ENCODE measurements at places on chromosomes 1 and 21.

GRCh38 chr1:228265167-228265566, 57.3 kb downstream of the OBSCN start:
- peaks cover 6% of the 10 kb centered on the region for H3K36me3 ChIP-seq
- H3K27ac ChIP-seq, result no peak overlapping the region
- H3K4me1 ChIP-seq, result no peaks in the 10 kb centered on the region
- H3K27me3 ChIP-seq, result no peaks in the 10 kb centered on the region
- no peak overlapping the region for H3K4me3 ChIP-seq

- H3K27me3 ChIP-seq, result no peaks in the 10 kb centered on the region
- H3K36me3 ChIP-seq, result no peaks in the 10 kb centered on the region
- DNase-seq, result peak; percentile 35
These were observed 3.0 kb downstream of the OLFML3 start for GRCh38 chr1:113981962-113982931.

DNA sequence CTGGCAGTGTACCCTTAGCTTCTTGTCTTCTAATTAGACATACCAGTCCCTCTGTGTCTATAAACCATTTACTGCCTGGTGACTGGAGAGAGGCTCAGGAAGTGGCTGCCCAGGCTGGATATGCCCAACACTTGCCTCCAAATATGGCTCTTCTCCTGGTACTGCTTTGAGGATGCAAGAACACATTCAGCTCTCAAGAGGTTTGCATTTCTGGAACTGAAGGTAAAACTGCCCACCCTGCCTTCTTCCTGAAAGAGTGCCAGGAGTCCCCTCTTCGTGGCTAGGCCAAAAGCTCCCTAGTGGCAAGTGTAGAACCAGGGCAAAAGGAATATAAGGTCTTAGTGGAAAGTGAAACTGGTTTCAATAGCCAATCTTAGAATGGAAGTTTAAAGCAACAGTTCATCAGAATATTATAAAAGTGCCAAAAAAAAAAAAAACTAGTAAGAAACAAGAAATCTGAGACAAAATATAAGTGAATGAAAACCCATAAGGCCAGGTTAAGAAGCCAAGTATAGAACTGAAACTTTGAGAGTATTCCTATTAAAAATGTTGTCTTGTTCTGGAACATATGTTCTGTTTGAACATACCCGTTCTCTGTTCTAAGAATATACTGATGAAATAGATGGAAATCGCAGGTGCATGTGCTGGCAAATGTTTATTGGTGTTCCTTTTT, 77.2 kb upstream of the CTTNBP2NL start:
- no peak for DNase-seq
- H3K4me1 ChIP-seq, result no peaks in the 10 kb centered on the region
- H3K27me3 ChIP-seq, result no peaks in the 10 kb centered on the region
- H3K27ac ChIP-seq, result peak overlapping the region; percentile 69
- no peaks in the 10 kb centered on the region for H3K36me3 ChIP-seq

- no peaks in the 10 kb centered on the region for H3K36me3 ChIP-seq
- H3K4me3 ChIP-seq, result no peak overlapping the region
- no peaks in the 10 kb centered on the region for H3K27me3 ChIP-seq
- no peak overlapping the region for H3K27ac ChIP-seq
- no peaks in the 10 kb centered on the region for H3K4me1 ChIP-seq
These were observed 46.8 kb upstream of the COX20 start for GRCh38 chr1:244788493-244789275.

DNA sequence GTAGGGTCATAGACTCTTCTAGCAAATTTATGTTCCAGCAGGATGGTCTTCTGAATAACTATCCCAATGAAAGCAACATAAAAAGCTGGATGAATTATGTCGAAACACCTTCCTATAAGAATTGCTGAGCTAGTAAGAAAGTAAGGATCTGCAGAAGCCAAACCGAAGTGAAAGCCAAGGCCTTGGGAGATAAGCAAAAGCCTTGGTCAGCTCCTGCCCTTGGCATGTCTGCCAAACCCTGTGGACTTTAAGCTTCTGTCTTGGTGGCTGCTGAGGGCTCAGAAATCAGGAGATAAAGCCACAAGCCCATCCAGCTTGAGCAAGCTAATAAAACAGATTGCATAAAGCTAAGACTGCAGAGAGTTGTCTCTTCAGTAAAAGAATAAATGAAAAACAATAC, 81.2 kb upstream of the KCND3 start:
- DNase-seq, result no peak
- H3K27ac ChIP-seq, result no peak overlapping the region
- no peak overlapping the region for H3K4me3 ChIP-seq
- no peaks in the 10 kb centered on the region for H3K36me3 ChIP-seq
- H3K27me3 ChIP-seq, result no peaks in the 10 kb centered on the region

DNA sequence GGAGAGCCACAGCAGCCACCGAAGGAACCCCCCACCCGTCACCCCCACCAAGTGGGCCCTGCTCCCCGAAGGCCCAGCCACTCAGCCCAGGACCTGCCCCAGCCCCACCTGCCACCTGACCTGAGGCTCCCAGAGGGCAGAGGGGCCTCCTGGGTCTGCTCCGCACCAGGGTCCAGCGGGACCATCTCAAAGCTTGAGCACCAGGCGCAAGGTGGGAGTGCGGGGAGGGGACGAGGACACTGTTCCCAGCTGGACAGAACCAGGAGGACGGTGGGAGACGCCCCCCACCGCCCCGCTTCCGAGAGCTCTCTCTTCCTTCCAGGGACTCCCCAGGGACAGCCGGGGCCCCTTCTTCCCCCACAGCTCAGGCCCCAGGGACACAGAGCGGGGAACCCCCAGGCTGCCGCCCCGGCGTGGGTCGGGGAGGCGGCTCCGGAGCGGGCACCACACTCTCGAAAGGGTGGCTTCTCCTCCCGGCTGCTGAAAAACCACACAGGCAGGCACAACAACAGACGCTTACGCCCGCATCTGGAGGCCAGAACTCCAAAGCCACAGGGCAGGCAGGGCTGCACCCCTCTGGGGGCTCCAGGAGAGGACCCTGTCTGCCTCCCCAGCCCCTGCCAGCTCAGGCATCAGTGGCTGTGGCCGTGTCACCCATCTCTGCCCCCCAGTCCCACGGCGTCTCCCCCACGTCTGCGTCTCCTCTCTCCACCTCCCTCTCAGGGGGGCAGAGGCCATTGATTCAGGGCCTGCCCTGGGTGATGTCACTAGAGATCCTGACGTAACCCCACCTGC, 1.9 kb upstream of the TTLL10 start:
- no peak overlapping the region for H3K4me3 ChIP-seq
- no peak for DNase-seq
- H3K4me1 ChIP-seq, result peaks cover 4% of the 10 kb centered on the region
- H3K36me3 ChIP-seq, result no peaks in the 10 kb centered on the region
- H3K27me3 ChIP-seq, result peaks cover 15% of the 10 kb centered on the region

- H3K36me3 ChIP-seq, result no peaks in the 10 kb centered on the region
- H3K4me1 ChIP-seq, result peaks cover 4% of the 10 kb centered on the region
- H3K27me3 ChIP-seq, result no peaks in the 10 kb centered on the region
- peak; percentile 70 for DNase-seq
- H3K27ac ChIP-seq, result peak within 1 kb of the TSS; percentile 29
These were observed at the start of gene SLC45A1 for GRCh38 chr1:8317647-8318381. SLC45A1 (plus strand) TSS chr1:8318114; CDS start chr1:8324330, 6,216 bp downstream.

DNA sequence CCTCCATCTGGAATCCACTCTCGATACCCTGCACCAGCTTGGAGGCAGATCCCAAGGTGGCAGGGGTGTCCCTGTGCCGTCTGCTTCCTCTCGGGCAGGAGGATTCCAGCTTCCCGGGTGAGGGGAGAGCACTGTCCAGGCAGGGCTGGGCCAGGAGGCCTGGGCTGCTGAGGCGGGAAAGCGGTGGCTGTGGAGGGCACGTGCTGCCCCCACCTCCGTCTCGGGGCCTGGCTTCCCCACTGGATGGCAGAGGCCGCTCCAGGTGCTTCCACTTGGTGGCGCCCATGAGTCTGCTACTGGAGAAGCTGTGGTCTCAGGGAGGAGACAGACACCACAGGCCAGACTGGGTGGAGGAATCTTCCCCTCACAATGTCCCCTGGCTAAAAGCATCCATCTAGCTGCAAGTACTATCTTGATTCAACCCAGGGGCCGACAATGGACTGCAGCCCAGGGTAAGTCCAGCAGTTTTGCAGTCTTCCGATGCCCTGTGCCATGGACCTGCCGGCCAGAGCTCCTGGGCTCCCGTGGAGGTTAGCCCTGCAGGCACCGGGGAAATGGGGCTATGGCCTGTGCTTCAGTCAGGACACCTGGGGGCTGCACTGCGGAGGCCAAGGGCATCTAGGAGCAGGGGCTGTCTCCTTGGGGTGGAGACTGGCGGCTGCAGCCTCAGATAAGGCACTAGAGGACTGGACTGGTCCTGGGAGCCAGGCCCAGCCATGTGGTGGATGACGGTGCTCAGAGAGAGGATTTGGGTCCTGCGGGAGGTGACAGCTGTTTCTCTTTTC, 41.3 kb upstream of the EIF4G3 start:
- H3K27me3 ChIP-seq, result no peaks in the 10 kb centered on the region
- H3K36me3 ChIP-seq, result peaks cover 11% of the 10 kb centered on the region
- H3K4me3 ChIP-seq, result no peak overlapping the region
- DNase-seq, result no peak
- no peak overlapping the region for H3K27ac ChIP-seq
